M059J (cell line): ENCODE measurements at places on chromosomes 11 and 22. TPM values are rescaled to one million over a fixed set of nuclear protein-coding genes. Genes with fewer than 3 reads are reported as not detected.
A peak's percentile ranks its signal among the peaks of the same experiment; 100 is the strongest.

GRCh38 chr11:14541192-14541947 is 21.2 kb upstream of the PSMA1 start:
- DNase-seq, result peak; percentile 9

DNA sequence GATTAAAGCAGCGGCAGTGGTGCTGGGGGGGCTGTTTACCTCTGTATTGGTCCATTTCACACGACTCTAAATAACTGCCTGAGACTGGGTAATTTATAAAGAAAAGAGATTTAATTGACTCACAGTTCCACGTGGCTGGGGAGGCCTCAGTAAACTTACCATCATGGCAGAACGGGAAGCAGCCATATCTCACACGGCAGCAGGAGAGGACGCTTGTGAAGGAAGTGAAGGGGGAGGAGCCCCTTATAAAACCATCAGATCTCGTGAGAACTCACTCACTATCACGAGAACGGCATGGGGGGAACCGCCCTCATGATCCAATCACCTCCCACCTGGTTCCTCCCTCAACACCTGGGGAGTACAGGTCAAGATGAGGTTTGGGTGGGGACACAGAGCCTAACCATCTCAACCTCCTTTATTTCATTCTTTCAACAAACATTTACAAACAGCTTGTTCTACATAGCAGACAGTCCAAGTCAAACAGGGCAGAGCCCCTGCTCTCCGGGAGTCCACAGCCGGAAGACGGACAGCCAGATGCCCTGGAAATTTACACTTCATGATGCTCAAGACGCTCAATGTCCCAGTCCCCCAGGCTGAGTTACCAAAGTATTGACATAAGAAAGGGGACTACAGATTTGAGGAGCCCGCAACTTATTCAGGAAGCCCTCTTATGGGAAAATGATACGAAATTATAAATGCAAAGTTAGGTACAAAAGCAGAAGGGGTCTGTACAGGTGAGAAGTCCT is 26.3 kb upstream of the HMGXB4 start:
- peak; percentile 21 for DNase-seq

GRCh38 chr11:18749681-18750319 is 23.8 kb upstream of the IGSF22 start:
- peak; percentile 90 for DNase-seq

- DNase-seq, result no peak
Observed at GRCh38 chr22:43152003-43152356, 621 bp downstream of the TSPO start.

GRCh38 chr22:30453731-30454510 is 17.9 kb downstream of the SEC14L3 start:
- peak; percentile 28 for DNase-seq

DNA sequence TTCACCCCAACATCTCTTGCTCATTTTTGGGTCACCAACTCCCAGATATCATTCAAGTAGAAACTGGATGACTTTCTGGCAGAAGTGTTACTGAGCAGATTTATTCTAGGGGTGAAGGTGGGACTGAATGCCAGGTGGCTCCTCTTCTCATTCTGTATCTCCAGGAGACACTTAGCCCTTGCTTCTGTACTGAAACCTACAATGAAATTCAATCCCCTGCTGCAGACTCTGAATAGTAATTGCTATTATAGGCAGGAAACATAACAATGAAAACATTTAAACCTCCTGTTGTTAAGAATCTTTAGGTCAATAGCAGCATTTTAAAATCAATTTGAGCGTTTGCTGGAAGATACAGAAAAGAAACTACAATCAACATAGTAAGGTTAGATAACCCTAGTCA is 879.4 kb upstream of the TENM4 start:
- DNase-seq, result no peak

- DNase-seq, result peak; percentile 40
Observed at GRCh38 chr22:26835929-26836528, 178.6 kb downstream of the MIAT start.

- DNase-seq, result no peak
Observed at GRCh38 chr11:78535027-78535426, 39.6 kb downstream of the NARS2 start.

DNA sequence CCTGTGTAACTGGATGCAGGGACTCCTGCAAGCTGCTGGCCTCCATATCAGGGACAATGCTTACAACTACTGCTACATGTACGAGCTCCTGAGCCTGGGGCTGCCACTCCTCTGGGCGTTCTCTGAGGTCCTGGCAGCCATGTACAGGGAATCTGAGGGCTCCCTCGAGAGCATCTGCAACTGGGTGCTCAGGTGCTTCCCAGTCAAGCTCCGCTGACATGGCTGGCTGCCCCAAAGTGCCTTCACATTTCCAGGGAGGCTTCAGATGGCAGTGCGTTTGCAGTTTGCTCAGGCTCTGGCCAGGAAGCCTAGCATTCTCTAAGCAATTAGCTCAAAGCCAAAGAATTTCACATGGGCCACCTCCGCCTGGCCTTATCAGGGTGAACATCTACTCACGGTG is 117.4 kb upstream of the PARVA start:
- DNase-seq, result no peak

- DNase-seq, result no peak
Observed at GRCh38 chr11:86374069-86374468, 618 bp upstream of the CCDC81 start.

GRCh38 chr11:46835897-46836296 is 10.2 kb downstream of the CKAP5 start:
- no peak for DNase-seq

GRCh38 chr11:30106222-30107181 is 89.7 kb upstream of the KCNA4 start:
- DNase-seq, result no peak

- DNase-seq, result no peak
Observed at GRCh38 chr22:29073618-29074275, 912 bp downstream of the KREMEN1 start.

DNA sequence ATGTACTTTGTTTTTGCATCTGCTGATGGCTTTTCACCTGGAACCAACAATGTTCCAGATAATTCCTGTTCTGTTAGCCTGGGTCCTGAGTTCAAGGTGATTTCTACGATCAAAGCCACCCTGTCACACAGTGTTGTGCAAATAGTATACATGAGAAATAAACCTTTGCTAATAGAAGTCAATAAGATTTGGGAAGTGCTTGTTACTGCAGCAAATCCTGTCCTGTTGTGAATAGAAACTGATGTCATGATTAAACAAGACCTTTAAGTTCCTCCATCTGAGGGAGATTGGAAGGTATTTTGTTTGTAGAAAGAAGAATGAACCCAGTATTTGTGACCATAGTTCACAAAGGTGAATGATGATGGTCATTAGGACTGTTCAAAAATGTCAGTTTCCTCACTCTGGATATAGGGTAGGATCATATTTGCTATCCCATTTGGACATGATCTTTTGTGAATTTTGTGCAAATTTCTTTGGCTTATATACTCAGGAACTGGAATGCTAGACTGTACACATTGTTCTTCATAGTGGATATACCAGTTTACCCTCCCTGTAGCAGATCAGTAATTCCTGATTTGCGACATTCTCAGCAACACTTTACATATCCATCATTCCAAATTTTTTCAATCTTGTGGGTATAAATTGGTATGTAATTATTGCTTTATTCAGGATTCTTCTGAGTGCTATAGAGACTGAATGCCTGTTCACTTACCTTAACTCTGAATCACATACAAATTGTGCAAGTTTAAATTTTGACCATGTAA is 428.5 kb downstream of the METTL15 start:
- DNase-seq, result no peak

DNA sequence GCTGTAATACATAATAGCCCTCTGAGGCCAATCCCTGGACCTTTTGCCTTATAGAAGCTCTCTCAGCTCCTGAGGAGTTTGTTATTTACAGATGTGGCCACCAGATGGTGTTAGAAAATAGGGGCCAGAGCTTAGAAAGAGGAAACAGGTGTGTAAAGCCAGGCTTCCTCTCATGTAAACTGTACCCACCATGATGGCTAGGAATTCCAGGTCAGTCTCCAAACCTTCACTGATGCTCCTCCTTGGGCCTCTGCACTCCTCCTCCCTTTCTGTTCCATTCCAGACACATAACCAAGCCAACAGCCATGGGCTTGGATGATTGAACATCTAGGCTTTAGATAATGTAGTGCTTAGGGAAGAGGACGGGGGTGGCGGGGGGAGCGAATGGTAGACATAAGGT is 39.7 kb downstream of the USP35 start:
- peak; percentile 66 for DNase-seq

DNA sequence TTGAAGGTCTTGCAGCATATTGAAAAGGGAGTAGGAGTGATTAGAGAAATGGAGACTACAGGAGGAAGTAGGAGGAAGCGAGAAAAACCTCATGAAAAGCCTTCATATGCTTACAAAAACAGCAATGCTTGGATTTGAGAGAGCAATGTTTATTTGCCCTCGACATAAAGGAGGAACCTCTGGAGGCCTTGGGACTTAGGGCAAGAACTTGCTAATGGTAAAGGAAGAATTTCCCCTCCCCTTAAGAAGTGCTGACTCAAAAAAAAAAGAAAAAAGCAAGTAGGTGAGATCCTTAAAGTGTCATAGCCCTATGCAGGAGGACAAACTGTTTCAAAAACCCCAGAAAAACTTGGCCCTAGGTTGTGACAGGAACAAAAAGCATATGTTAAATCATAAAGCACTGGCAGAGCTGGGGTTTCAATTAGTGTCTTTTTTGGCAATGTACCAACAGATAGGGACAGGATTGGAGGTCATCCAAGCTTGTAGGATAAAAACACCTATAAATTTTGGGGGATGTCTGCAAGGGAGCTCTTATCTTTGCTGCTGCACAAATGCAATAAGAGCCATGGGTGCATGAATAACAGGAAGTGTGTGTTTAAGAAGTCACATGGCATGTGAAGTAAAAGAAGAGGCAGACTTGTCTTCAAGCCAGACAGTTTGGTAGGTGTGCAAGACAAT is 4.9 kb downstream of the GLYAT start:
- no peak for DNase-seq

GRCh38 chr22:26914519-26915185 is 257.3 kb downstream of the MIAT start:
- no peak for DNase-seq

DNA sequence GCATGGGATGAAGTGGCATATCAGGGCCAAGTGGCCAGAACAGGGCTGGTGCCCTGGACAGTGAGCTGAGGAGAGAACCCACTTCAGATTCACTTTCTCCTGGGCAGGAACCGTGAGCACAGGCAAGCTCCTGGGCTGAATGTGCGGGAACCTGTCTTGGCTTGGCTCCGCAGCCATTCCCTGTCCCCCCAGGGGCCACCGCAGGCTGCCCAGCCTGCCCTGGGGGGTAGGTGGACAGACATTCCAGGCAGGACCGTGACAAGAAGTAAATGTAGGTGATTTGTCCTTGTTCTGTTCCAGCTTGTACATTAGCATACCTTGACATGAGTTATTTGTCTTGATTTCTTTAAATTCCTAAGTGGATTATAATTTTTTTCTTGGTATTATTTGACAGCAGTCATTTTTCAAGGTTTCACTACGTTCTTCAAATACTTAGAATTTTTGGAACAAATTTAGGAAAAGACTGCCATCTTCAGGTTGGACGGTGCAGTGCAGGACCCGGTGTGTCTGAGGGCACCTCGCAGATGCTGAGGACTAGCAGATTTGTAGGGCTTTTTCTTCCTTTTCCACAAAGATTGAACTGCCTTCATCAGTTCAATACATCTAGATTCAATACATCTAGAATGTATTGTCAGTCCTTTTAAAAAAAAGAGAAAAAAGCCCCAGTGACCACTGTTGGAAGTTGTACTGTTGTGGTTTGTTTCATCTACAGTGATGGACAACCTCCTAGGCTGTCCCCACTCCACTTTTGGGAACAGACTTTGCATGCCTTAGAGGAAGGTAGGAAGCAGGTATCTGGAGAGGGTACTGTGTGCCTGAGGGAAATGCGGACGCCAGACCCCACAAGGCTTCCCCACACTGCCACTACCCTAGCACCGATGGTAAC is 115.1 kb upstream of the RASSF10 start:
- DNase-seq, result peak; percentile 64

The MEI1 gene
- total RNA-seq, result 0.30 TPM in 1 of 2 replicates, not detected in the other

The TRPC6 gene
- not detected in 2 replicates for total RNA-seq

The SCGB1D2 gene
- total RNA-seq, result not detected in 2 replicates

The PLXNB2 gene
- 44.4 and 59.5 TPM in 2 replicates for total RNA-seq

The CDC42EP2 gene
- 0.07 and 1.6 TPM in 2 replicates for total RNA-seq

The KRTAP5-10 gene
- not detected in 2 replicates for total RNA-seq

The SAA2 gene
- 0.47 and 3.3 TPM in 2 replicates for total RNA-seq

The GRIK4 gene
- total RNA-seq, result 0.07 TPM in 1 of 2 replicates, not detected in the other

The KIRREL3 gene
- total RNA-seq, result 7.1 and 9.8 TPM in 2 replicates

The KDM4F gene
- not detected in 2 replicates for total RNA-seq

The VWCE gene
- total RNA-seq, result not detected in 2 replicates

The OR5M3 gene
- total RNA-seq, result not detected in 2 replicates

The DHCR7 gene
- 99.2 and 123 TPM in 2 replicates for total RNA-seq

The CNIH2 gene
- total RNA-seq, result 2.0 and 3.4 TPM in 2 replicates

The NRGN gene
- 12.1 and 21.2 TPM in 2 replicates for total RNA-seq

The KLHL35 gene
- 1.7 and 7.2 TPM in 2 replicates for total RNA-seq

The TMPRSS5 gene
- total RNA-seq, result 0.12 and 0.67 TPM in 2 replicates
